Keratinocyte (primary cell): ENCODE measurements at places on chromosomes 16 and 17. TPM values are rescaled to one million over a fixed set of nuclear protein-coding genes. Genes with fewer than 3 reads are reported as not detected.
A peak's percentile ranks its signal among the peaks of the same experiment; 100 is the strongest.

DNA sequence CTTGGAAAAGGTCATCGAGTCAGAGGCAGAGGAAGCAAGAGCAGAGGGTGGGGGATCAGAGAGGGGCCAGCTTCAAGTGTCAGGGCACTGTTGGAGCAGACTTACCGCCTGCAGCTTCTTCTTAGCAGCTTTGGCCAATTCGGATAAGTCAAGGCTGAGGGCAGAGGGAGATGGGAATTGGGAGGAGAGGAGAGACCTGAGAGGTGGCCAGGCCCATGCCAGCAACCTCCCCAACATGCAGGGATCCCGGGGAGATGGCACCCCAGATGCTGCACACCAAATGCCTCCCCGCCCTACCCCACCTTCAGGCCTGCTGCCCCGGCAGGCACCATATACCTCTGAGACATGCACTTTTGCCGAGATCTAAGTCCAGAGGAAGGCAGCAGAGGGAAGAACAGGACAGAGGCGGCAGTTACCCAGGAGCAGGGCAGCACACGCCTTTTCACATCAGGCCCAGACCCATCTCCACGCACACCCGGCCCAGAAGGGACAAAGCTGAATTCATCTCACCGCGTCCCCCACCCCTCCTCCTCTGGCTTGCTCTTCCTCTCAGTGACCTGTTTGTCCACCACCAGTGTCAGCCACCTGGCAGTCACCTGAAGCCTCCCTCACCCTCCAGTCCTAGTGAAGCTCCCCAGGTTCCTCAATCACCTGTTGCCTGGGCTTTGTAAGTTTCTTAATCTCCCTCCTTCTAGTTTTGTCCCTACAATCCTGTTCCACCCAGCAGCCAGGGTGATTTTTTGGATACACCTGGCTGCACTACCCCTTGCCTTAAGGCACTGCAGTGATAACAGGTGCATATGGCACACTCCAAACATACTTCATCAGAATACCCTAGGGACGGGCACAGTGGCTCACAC lies 10.4 kb downstream of the TP53I13 start:
- no peak for DNase-seq

GRCh38 chr16:11410376-11411058 lies 65.3 kb downstream of the RMI2 start:
- no peak for DNase-seq

GRCh38 chr17:74152591-74153455 lies 50.7 kb upstream of the RPL38 start:
- DNase-seq = no peak

DNA sequence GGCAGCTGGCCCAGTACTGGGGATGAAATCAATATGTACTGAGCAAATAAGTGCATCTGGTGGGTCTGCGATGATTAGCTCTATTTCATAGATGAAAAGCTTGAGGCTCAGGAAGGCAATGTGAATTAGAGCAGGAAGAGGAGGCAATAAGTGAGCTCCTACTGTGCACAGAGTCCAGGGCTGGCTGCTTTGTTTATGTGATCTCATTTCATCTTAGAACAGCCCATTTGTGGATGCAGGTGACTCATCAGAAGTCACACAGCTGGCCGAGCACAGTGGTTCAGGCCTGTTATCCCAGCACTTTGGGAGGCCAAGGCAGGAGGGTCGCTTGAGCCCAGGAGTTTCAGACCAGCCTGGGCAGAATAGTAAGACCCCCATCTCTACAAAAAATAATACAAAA lies 7.1 kb downstream of the TMEM114 start:
- no peak for DNase-seq

DNA sequence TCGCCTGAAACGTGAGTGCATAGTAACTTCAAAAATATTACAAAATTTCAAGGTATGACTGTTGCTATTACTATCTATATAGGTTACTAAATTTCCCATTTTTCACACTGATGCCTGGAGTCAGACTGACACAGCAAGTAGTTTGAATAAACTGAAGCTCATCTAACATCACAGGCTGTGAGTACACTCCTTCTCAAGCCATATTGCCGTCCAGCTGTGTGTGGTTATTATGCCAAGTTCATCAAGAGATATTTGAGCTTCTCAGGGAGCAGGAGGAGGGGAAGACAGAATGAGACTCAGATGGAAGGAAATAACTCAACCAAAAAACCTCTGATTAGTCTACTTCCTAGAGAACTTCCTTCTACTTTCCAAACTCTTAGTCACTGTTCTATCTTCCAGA lies 473.9 kb downstream of the TOX3 start:
- no peak for DNase-seq

GRCh38 chr16:77790912-77791311 lies 2.5 kb downstream of the VAT1L start:
- DNase-seq = no peak

DNA sequence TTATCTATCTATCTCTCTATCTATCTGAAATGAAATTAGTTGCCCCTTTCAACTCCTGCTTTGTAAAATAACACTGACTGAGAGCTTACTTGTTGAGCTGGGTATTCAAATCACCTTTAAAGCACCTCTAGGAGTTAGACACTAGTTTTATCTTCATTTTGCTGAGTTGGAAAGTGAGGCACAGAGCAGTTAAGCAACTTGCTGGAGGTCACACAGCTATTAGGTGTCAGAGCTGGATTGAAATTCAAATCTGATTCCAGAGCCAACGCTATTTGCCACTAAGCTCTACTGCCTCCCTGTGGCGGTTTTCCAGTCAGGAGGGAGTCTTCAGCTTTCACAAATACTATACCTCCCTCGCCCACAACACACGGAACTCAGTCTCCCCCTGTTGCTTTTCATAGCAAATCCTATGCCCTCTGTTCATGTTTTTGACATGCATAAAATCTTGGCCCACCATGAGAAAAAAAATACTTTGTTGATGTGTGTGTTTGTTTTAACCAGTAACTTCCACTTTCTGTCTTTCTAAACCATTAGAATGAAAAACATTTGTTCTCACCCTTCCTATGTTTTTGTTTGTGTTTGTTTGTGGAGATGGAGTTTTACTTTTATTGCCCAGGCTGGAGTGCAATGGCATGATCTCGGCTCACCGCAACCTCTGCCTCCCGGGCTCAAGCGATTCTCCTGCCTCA lies 74.8 kb upstream of the SMURF2 start:
- peak; percentile 42 for DNase-seq

DNA sequence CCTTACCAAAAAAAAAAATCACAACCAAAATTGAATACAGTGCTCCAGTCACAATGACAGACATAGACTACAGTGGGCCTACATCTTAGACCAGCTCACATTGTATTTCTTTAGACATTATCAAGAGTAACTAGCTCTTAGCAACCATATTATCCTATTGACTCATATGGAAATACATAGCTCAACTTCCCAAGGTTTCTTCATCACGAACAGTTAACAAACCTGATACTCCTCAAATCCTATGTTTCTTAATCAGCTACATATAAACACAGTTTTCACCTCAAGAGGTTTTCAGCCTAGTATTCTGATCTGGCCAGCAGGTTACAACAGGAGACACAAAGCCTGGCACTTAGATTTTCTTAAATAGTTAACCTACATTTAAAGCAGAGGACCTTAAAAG lies 29.7 kb downstream of the CMC2 start:
- DNase-seq = no peak

DNA sequence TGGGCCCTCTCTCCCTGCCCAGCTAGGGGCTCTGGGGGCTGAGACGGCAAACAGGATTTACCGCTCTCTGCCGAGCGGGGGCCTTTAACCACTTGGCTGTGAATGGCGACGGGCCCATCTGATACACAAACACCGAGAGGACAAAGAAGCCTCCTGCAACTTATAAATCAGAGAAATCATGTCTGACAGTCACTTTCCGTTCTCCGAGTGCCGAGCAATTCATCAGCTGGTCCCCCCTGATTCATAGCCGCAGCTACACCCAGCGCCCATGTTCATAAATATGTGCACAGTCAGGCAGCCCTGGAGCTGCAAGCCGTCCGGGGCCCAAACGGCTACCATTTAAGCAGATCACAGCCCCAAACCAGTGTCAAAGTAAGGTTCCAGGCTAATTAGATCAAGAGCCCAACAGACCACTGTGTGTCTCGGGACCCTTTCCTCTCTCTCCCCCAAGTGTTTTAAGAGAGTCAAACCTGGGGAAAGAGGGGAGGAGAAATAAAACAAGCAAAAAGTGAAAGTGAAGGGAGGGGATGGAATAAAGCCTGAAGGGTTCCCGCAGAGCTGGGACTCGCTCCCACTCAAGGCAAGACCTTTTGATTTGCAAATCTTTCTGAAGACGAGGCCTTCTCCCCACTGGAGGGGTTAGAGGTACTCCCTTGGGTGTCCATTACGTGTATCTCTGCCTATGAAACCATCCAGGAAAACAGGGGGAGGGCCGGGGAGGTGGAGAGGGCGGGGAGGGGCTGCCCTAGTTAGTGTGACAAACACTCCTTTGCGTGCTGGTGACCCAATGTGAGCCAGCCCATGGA lies 154.7 kb downstream of the C16orf78 start:
- no peak for DNase-seq

DNA sequence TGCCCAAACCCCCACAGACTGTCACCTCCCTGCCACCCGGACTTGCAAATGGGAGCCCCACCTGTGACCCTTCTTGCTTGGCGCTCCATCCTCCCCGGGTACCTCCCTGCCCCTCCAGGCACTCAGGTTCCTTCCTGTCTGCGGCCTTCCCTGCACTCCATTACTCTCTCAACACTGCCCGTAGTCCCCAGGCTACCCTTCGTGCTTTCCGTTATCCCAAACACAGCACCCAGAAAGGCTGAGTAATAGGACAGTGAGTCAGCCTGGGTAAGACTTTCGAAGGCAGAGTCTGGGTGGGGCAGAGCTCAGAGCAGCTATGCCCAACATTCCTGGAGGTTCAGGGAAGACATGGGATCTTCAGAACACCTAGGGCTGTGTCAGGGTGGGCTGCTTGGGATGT lies 16.6 kb upstream of the C16orf74 start:
- no peak for DNase-seq

DNA sequence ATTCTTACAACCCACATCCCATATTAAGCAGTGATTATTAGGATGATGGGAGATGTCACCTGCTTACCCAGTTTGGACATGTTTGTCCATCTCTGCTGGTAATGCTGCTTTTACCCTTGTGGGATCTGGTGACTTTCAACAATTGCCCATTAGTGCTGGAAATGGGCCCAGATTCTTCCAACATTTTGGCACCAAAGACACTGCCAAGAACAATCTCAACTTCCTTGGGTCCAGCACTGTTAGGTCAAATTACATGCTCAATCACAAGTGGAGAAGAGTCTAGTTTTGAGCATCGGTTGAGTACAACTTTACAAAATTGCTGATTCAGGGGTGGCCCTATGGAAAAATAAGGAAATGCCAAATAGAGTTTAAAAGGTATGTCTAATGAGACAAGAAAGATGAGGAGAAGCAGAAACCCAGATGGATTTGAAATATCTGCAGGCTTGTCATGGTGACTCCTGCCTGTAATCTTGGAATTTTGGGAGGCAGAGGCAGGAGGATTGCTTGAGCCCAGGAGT lies 13.0 kb upstream of the ZFP3 start:
- no peak for DNase-seq

DNA sequence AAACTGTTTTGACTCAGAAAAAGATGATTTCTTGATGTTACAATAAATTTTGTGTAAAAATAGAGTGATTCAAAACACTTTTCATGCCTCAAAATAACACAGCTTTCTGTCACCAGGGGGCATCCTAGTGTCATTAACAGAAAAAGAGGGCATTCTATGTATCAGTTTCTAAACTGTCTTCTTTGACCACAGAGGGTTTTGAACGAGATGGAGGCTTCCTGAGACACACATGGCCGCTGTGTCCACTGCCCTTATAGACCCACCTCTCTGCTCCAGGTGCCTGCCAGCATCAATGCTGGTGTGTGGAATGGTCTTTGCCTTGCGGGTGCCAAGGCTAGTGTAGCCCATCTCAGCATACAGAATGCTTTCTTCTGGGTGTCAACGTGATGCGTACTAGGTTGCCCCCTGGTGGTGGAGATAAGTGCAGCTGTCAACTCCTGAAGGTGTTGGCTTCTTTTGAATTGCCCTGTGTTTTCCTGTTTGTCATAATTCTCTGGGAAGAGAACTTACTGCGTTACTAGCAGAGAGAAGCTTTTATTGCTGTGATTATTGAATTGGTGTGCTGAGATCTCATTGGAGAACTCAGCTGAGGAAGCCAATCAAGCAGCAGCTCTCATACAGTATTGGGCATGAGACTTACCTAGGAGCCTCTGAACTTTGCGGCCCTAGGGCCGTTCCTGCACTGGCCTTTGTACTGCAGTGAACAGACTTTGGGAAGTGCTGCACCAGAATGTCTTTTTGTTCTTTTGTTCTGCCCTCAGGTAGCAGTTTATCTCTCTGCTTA lies 38.6 kb downstream of the USP10 start:
- no peak for DNase-seq

DNA sequence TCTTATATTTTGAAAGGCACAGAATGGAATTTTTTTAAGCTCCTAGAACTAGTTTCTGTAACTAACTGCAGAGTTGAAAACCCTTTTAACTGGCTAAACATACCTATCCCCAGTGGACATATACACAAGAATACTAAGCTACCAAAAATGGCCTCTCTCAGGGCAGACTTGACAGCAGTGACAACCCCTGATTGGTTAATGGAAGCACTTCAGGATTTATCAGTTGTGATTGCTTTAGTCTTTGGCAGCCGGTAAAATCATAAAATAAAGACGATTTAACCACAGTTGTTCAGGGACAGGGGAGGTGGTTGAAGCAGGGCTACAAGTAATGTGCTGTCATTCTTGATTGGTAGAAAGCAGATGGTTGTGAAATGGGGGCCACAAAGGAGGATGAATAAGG lies 452.0 kb upstream of the SOX9 start:
- no peak for DNase-seq

DNA sequence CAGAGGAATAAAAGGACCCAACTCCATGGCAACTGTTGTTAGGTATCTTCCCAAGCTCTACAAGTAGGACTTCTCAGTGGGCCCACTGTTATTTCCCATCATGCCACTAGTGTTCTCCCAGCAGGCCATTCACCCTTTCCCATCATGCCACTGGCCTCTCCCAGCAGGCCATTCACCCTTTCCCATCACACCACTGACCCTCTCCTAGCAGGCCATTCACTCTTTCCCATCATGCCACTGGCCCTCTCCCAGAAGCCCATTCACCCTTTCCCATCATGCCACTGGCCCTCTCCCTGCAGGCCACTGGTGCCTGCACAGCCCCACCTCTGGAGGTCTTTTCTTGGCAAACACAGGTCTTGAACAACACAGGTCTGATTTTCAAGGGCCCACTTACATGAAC lies 36.3 kb downstream of the IFT140 start:
- no peak for DNase-seq

GRCh38 chr17:10836966-10837590 lies 809 bp downstream of the PIRT start:
- DNase-seq = no peak

Gene MYCBPAP
- polyA plus RNA-seq = 5.1 to 9.5 TPM (median 9.0 TPM) in 3 replicates

Gene C17orf78
- not detected in 3 replicates for polyA plus RNA-seq

Gene MRPS34
- 62.9 to 74.3 TPM (median 68.0 TPM) in 3 replicates for polyA plus RNA-seq

Gene NPIPB13
- 1.0 to 2.0 TPM (median 1.6 TPM) in 3 replicates for polyA plus RNA-seq

Gene B9D1
- 27.1 to 31.7 TPM (median 30.3 TPM) in 3 replicates for polyA plus RNA-seq

Gene ITGA2B
- 0.06 TPM in 1 of 3 replicates, not detected in the others for polyA plus RNA-seq

Gene CDH13
- polyA plus RNA-seq = 111 to 137 TPM (median 116 TPM) in 3 replicates

Gene TENT4B
- 9.5 to 14.8 TPM (median 11.3 TPM) in 3 replicates for polyA plus RNA-seq

Gene TAT
- polyA plus RNA-seq = 0.14 TPM in 1 of 3 replicates, not detected in the others

Gene KRT33B
- polyA plus RNA-seq = 0.18 to 0.33 TPM (median 0.21 TPM) in 3 replicates

Gene REXO5
- 1.3 to 2.6 TPM (median 1.8 TPM) in 3 replicates for polyA plus RNA-seq
